ENCODE measurements at places on chromosomes 11 and 22. TPM values are rescaled to one million over a fixed set of nuclear protein-coding genes. Genes with fewer than 3 reads are reported as not detected.
A peak's percentile ranks its signal among the peaks of the same experiment; 100 is the strongest.

GRIK4 gene
- not detected for polyA plus RNA-seq

GRCh38 chr11:87859636-87860035, 315.6 kb downstream of the RAB38 start:
- H3K36me3 ChIP-seq, result no peaks in the 10 kb centered on the region
- no peaks in the 10 kb centered on the region for H3K27me3 ChIP-seq
- DNase-seq, result no peak
- H3K27ac ChIP-seq, result no peak overlapping the region
- H3K4me3 ChIP-seq, result no peak overlapping the region

CCDC73 gene
- polyA plus RNA-seq, result 0.09 TPM

CATSPERZ gene
- polyA plus RNA-seq, result not detected

GRCh38 chr11:89203814-89204213, 26.1 kb downstream of the TYR start:
- no peaks in the 10 kb centered on the region for H3K4me1 ChIP-seq
- H3K36me3 ChIP-seq, result no peaks in the 10 kb centered on the region
- DNase-seq, result no peak
- no peak overlapping the region for H3K27ac ChIP-seq

DNA sequence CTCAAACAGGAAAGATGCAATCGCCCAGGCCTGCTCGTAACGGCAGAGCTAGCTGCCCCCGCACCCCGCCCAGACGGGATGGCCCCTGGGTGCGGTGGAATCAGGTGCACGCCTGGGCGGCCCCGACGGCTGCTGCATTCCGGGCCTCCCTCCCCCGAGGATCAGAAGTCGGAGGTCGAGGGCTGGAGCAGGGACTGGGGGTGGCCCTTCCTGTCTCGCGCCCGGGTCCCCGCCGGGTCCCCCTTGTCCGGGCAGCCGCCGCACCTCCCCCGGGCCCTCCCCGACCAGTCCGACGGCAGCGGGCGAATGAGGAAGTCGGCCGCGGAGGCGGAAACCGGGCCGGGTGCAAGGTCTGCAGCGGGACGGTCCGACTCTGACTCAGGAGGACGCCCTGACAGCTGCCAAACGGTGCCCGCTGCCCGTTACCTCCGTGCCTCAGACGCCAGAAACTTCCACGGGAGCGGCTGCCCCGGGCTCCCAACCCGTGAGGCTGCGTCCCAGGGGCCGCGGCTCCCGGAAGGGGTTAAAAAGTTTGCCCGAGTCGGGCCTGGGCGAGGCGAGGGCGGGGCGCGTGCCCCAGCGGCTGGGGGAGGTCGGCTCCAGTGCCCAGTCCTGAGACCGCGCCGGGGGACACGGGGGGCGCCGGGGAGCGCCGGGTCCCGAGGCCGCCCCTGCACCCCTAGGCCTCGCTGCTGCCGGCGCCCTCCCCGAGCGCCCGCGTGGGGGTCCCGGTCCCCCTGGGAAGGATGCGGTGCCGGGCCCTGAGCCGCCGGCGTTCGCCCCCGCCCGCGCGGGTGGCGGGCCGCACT, 663 bp downstream of the MYH9 start:
- no peaks in the 10 kb centered on the region for H3K27me3 ChIP-seq
- peaks cover 77% of the 10 kb centered on the region for H3K4me1 ChIP-seq
- H3K36me3 ChIP-seq, result no peaks in the 10 kb centered on the region
- peak overlapping the region; percentile 98 for H3K27ac ChIP-seq

KRTAP5-1 gene
- polyA plus RNA-seq, result not detected

LZTR1 gene
- 11.5 TPM for polyA plus RNA-seq

IFITM5 gene
- not detected for polyA plus RNA-seq

DNA sequence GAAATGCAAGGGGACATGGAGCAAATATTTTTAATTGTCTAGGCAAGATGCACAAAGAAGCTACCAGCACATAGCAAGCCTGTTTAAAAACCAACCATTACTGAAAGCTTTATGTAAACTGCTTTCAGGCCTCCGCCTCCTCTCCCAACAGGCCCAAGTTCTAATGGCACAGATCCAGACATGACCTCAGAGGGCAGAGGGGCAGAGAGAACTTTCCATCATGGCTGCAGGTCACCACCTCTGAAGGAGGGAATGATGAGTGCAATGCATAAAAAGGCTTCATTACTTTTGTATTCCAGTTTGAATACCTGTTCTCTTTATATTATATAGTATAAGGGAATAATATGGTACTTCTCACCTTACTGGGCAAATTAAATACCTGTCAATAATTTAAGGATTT, 15.2 kb downstream of the DDX17 start:
- H3K27ac ChIP-seq, result no peak overlapping the region
- peaks cover 100% of the 10 kb centered on the region for H3K36me3 ChIP-seq
- DNase-seq, result no peak
- H3K4me3 ChIP-seq, result no peak overlapping the region
- H3K27me3 ChIP-seq, result no peaks in the 10 kb centered on the region

DNA sequence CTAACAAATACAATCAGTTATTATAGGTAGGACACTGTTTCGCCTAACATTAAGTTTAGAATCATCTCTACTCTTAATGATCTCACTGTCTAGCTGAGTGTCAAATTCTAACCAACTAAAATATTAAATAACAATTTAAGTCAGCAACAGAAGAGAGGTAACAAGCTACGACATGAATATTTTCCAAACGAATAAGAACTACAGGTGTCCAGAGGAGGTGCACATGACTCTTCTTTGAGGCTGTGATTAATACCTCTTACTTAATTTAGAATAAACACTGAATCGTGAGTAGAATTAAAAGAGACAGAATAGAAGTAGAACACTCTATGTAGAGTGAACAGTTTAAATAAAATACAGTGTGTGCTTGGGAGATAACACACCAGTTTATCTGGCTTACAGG, 619.0 kb upstream of the ARHGAP42 start:
- H3K36me3 ChIP-seq, result no peaks in the 10 kb centered on the region
- no peak for DNase-seq
- no peaks in the 10 kb centered on the region for H3K4me1 ChIP-seq

- DNase-seq, result peak; percentile 77
- no peak overlapping the region for H3K27ac ChIP-seq
- H3K4me1 ChIP-seq, result peaks cover 24% of the 10 kb centered on the region
- H3K4me3 ChIP-seq, result no peak overlapping the region
- H3K27me3 ChIP-seq, result no peaks in the 10 kb centered on the region
Measured at GRCh38 chr22:37021710-37022482, 2.4 kb downstream of the MPST start.

GRCh38 chr11:75766443-75767227, 1.9 kb upstream of the DGAT2 start:
- no peak overlapping the region for H3K27ac ChIP-seq
- peaks cover 80% of the 10 kb centered on the region for H3K4me1 ChIP-seq
- H3K36me3 ChIP-seq, result no peaks in the 10 kb centered on the region
- no peak overlapping the region for H3K4me3 ChIP-seq
- no peaks in the 10 kb centered on the region for H3K27me3 ChIP-seq

GRCh38 chr22:20524004-20524481, 16.6 kb downstream of the MED15 start:
- H3K36me3 ChIP-seq, result peaks cover 51% of the 10 kb centered on the region
- H3K4me1 ChIP-seq, result no peaks in the 10 kb centered on the region

KCNC1 gene
- not detected for polyA plus RNA-seq

MYBPC3 gene
- not detected for polyA plus RNA-seq

DNA sequence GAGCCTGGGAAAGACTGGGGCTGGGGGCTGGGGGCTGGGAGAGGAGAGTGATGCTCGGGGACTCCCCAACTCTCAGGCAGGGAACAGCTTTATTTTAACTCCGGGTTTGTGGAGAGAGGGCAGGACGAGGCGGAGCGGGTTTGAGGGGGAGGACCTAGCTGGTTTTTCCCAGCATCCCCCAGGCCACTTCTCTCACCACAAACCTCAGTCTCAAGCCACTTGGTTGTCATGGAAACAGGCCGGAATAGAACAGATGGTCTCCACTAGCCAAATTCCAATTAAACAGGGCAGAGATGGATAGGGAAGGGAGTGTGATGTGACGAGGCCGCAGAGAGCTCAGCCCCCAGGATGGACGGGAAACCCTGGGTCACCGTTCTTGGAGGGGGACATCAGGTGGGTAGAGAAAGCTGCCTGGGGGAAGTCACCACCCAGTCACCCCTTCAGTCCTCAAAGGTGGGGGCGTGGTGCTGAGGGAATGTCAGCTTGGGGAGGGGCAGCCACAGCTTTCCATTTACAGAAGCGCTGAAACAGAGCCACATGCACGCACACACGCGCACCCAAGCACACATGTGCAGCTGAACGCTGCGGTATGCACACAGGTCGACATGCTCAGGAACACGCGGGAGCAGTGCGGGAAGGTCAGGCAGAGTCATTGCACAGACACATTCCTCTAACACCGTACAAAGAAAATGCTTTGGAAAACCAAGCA, 19.2 kb downstream of the NECTIN1 start:
- peaks cover 58% of the 10 kb centered on the region for H3K4me1 ChIP-seq
- H3K36me3 ChIP-seq, result no peaks in the 10 kb centered on the region
- no peak overlapping the region for H3K4me3 ChIP-seq
- no peak for DNase-seq

DNA sequence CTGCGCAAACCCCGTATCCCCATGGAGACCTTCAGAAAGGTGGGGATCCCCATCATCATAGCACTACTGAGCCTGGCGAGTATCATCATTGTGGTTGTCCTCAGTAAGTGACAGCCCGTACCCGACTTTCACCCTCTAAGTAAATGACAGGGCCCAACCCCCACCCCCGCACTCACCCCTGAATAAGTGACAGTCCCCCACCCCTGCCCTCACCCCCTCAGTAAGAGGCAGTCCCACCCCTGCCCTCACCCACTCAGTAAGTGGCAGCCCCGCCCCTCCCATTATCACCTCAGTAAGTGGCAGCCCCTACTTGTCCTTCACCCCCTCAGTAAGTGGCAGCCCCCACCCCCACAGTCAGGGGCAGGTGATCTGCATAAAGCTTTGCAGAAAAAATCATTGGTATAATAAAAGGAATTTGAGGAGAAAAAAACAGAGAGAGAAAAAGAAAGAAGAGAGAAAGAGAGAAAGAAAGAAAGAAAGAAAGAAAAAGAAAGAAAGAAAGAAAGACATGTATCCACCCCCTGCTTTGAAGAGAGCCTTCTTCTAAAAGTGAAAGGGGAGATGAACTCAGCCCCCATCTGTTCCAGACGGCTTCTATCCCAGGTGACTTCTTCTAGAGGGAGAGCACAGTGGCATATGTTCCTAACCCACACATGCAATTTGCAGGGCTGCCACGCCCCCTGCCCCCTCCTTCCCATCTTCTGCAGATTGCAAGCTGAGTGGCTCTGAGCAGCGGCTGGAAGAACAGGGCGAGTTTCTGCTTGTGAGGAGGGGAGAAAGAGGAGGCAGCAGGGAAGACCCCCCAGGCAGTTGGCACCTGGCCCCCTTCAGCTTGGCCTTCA, 12.5 kb upstream of the SMIM35 start:
- no peak overlapping the region for H3K4me3 ChIP-seq
- no peaks in the 10 kb centered on the region for H3K27me3 ChIP-seq
- no peaks in the 10 kb centered on the region for H3K4me1 ChIP-seq

PLAAT4 gene
- polyA plus RNA-seq, result 55.2 TPM
